ENCODE measurements at places on chromosomes 16 and 17. TPM values are rescaled to one million over a fixed set of nuclear protein-coding genes. Genes with fewer than 3 reads are reported as not detected.

DNA sequence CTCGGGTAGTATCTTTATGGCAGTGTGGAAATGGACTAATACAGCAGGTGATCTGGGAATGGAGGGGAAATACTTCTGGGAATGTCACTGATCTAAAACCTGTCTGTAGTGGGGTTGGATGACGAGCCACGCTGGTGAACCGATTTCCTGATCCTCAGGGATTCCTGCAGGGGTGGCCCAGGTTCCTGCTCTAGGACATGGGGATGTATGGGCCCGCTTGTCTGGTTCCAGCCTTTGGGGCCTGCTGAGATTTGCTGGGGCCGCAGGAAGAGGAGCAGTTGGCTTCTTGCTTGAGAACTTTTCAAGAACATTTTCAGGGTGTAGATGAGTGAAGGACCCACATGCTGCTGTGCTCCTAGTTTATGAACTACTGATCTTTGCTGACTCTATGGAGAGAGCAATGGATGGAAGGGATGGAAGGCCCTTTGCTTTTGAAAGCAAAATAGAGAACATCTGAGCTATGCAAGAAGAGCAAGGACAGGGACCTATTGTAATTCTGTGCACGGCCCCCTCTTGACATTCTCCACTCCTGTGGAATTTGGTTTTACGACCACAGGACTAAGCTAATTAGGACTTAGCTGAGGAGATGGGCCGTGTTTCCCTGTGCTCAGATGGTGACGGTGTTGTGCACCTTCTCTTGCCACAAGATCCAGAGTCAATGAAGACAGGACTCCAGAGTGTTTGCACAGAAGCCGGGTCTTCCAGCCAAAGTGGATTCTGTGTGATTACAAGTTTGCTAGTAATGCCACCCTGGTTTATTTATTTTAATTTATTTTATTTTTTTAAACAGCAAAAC lies 90.5 kb downstream of the SEC14L1 start:
- DNase-seq, result no peak

Gene KLHL10
- total RNA-seq, result 0.18 TPM

- no peak for DNase-seq
Measured at GRCh38 chr17:82179412-82179811, 33.2 kb downstream of the CCDC57 start.

GRCh38 chr16:23907903-23908302 lies 72.1 kb downstream of the PRKCB start:
- no peak for DNase-seq

GRCh38 chr16:11390573-11391495 lies 45.6 kb downstream of the RMI2 start:
- DNase-seq, result peak; percentile 3

DNA sequence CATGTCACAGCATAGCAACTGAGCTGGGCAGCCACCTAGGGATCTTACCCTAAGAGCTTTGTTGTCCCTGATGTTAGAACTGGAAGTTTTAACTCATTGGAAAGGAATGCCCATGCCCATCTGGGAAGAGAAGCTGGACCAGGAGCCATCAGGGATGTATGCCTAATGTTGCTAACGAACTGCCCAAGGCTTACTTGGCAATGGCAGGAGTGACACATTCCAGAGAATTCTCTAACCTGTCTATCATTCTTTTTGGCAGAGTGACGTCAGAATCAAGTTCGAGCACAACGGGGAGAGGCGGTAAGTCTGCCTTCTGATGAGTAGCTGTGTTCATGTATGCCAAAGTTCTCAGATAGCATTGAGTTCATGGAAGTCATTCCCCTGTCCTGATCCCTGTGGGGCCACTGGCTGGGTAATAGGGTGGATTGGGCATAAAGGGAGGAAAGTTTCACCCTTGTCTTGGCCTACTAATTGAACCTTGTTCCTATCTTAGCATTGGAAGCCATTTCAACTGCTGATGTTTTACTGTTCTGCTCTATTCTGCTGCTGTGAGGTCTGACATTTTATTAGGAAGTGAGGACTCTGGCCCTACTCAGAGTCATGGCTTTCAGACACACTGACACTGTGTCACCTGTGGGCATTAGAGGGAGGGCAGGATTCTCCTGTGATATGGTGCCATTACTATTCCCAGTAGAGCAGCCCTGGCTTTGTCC lies 23.7 kb downstream of the MAP3K3 start:
- DNase-seq, result no peak

DNA sequence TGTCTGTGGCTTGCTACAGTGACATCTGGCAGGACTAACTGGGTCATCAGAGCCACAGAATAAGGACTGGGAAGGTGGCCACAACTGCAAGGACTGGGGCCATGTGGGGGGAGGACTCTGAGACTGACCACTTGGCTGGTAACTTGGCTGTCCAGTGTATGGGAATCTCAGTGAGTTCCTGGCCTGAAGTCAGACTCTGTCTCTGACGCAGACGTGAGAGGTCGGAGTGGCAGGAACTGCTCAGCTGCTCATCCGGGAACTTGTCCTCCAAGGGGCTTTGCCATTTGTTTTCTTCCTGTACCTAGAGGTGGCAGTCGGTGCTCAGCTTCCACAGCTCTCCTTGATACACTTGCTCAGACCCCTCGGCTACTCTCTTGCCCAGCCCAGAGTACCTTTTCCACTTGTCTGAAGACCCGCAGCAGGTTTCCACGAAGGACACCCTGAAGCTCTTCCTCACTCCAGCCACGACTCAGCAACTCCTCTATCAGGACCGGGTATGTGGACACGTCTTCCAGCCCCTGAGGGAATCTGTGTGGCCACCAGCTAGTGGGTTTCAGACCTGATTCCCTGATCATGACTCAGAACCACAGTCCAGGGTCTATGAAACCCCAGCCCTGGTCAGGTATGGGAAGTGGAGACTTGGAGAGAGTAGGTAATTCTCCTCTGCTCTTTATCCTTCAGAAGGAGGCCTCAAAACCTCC lies 7.3 kb upstream of the DPEP3 start:
- no peak for DNase-seq

- DNase-seq, result no peak
Measured at GRCh38 chr16:78372277-78372676, 272.8 kb downstream of the WWOX start.

DNA sequence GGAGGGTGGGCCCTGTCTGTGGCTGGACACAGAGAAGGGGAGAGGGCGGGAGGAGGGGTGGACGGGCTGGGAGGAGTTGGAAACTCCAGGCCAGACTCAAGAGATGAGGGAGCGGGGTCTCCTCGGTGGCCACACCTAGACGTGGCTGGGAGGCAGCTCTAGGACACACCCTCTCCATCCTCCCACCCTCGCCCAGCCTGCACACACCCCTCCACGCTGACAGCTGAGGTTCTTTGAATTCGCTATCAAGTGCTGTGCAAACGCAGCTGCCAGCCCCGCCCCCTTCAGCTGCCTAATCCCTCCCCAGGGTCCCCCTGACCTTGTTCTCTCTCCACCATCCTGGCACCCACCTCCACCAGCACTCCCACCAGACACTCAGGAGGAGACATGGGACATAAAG lies 48.7 kb downstream of the DNAH17 start:
- DNase-seq, result no peak
